Foreskin keratinocyte (primary cell): ENCODE measurements at places on chromosomes 5 and 9. TPM values are rescaled to one million over a fixed set of nuclear protein-coding genes. Genes with fewer than 3 reads are reported as not detected.
A peak's percentile ranks its signal among the peaks of the same experiment; 100 is the strongest.

The PHF24 gene
- polyA plus RNA-seq = 0.04 and 0.06 TPM in 2 replicates

The NRARP gene
- 0.76 and 0.96 TPM in 2 replicates for polyA plus RNA-seq

DNA sequence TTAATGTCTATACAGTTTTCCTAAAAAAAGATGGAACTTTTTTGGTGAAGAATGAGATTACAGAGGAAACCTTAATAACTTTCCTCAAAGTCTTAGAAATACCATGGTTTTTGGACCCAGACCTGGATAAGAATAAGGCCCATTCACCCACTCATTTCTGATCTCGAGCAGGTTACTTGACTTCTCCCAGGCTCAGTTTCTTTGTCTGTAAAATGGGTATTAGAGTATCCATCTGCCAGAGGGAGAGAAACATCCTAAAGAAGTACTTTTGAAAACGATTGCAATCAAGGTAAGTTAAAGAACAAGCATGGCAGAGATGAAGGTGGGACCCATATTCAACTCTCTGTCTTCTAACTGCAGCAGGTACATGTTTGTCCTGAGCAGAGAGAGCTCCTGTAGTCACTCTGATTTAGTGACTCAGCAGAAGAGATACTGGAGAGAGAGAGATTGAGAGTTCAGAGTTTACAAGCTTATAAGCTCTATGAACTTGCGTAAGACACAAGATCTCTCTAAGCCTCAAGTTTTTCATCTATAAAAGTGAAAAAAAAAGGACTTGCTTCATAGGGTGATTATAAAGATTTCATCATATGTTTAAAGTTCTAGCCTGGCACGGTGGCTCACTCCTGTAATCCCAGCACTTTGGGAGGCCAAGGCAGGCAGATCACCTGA is 379.4 kb upstream of the SGCD start:
- no peak for DNase-seq

DNA sequence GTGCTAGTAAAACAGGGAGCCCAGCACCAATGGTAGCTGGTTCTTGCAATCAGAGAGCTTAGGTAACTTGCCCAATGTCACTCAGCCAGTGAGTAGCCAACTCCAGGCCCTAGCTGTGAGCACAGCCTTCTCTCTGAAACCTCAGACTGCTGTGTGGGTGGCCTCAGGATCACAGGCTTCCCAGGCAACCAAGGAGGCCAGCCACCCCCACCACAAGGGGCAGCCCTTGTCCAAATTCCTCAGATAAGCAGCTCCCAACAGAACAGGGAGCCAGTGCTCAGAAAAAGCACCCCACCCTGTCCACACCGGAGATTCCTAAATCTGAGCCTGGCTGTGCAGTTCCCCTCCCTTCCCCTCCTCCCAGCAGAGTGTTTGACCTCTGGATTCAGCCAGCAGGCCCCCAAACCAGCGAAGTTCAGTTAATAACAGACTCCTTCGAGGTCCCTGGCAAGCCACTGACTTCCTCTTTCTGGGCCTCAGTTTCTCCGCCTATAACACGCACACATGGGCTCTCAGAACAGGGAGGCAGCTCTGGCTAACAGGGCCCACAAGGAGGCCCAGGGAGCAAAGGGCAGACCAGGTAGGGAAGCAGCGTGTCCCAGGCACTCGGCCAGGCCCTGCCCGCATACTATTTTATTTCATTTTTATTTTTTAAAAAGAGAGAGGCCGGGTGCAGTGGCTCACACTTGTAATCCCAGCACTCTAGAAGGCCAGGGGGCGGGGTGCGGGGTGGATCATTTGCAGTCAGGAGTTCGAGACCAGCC is 2.7 kb downstream of the EEIG1 start:
- DNase-seq = no peak

The NRG2 gene
- polyA plus RNA-seq = 0.20 and 0.29 TPM in 2 replicates

- DNase-seq = no peak
These were observed 1.7 kb downstream of the TRAF1 start for GRCh38 chr9:120924698-120925534.

DNA sequence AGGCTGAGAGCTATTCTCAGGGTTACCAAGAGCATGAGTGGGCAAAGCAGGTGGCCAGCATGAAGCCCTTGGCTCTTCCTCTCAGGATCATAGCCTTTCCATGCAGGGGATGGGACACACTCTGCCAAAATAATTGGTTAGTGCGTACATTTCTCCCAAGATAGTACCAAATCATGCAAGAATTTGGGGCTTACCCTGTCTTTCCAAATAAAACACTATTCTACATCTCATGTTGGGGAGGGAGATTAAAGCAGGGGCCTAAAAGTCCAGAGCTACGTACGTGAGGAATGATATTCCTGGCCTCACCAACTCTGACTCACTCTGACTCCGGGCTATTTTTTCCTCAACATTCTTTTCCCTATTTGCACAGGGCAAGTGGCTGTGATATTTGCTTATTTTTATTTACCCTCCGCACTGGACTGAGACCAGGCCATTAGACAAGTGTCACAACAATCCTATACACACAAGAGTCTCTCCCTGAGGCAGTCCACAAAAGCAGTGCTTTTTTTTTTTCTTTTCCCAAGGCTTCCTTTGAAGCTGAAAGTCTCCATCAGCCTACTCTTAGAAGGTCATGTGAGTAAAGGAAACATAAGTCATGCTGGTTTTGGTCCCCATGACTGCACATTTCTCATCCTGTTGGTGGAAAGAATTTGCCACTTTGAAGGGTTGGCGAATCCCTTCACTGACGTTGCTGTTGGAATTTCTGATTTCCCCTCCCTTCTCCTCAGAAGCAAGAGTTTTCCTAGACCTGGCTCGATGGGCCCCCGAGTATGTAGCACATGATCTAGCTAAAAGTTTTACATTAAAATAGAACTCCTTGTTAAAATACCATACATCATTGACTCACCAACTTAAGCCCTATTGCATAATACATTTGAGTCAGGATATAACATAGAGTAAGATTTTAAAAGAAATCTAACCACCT is 40.0 kb downstream of the TMEM252 start:
- DNase-seq = peak; percentile 13

The PCDHB7 gene
- not detected in 2 replicates for polyA plus RNA-seq

DNA sequence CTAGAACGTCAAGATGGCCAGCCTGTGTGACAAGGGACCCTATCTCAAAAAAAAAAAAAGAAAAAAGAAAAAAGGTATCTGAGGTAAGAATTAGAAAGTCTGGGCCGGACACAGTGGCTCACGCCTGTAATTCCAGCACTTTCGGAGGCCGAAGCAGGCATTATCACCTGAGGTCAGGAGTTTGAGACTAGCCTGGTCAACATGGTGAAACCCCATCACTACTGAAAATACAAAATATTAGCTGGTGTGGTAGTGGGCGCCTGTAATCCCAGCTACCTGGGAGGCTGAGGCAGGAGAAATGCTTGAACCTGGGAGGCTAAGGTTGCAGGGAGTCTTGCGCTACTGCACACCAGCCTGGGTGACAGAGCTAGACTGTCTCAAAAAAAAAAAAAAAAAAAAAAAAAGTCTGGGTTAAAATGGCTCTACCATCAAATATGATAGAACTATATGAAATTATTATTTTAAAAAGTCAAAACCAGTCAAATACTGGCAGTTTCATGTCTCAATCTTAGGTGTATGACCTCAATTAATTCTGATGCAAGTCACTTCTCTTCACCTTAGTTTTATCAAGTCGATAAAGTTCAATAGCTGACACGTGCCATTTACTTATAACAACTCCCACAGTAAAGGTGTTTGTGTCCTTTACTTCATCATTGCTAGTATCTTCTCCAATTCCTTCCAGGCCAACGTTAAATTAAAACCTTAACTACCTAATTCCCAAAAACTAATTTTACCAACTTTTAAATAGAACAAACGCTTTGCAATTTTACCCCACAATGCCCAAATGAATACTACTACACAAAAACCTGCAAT is 1.1 kb downstream of the RPS23 start:
- DNase-seq = no peak

The SUB1 gene
- 397 and 446 TPM in 2 replicates for polyA plus RNA-seq

DNA sequence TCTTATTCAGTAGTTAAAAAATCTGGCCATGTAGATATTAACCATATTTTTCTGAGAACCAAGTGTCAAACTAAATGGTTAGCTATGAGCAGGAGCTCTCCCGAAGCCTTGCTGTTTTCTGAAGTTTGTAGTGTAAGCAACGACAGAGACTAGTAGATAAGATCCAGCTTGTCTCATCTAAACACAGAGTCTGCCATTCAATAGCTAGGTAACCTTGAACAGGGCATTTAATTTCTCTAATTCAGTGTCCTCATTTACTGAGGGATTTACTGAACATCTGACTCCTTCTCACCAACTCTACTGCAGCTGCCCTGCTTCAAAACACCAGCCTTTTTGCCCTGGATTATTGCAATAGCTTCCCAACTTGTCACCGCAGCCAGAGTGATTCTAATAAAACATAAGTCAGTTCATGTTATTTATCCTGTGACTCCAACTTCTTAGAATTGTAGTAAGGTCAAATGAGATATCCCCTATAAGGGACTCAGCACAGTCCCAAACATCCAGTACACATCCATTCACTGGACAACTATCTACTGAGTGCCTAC is 337.0 kb downstream of the PLK2 start:
- no peak for DNase-seq

DNA sequence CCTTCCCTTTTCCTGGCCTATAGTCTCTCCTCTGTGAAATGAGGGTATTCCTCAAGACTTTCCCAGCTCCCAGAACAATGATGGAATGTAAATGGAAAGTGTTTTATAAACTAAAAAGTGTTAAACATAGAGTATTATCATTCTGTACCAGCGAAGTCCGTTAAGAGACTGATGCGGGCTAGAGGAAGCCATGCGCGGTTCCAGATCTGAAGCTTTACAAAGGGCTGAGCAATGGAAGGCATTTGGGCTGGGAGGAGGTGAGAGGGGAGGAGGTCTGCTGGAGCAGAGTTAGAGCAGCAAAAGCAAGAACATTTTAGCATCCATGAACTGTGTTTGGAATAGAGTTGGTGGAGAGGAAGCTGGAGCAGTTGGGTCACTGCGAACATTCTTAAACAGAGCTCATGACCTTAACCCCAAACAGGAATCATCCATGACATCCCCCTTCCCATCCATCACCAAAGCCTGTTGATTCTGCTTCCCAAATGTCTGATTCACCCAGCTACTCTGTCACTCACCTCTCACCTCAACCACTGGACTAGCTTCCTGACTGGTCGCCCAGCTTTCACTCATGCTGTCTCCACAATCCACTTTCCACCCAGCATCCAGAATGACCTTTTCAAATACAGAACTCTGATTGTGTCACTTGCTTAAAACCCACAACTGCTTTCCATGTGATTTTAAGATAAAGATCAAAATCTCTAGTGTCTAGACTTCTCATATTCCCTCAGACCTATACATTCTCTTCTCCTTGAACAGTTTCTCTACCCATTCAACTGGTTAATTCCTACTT is 37.1 kb downstream of the CDK5RAP2 start:
- no peak for DNase-seq

GRCh38 chr5:82348784-82349425 is 70.8 kb upstream of the RPS23 start:
- DNase-seq = no peak

GRCh38 chr5:14913096-14913495 is 41.5 kb upstream of the ANKH start:
- DNase-seq = no peak

- DNase-seq = peak; percentile 81
These were observed 507.7 kb upstream of the PTGER4 start for GRCh38 chr5:40171971-40172370.

The SLC23A1 gene
- polyA plus RNA-seq = not detected in 2 replicates

- no peak for DNase-seq
These were observed 657 bp downstream of the MTRR start for GRCh38 chr5:7869474-7870136.

- DNase-seq = no peak
These were observed 84.3 kb downstream of the NNT start for GRCh38 chr5:43687275-43687674.

GRCh38 chr5:133753856-133754255 is 141.5 kb upstream of the FSTL4 start:
- peak; percentile 82 for DNase-seq

GRCh38 chr9:99515093-99515492 is 293.0 kb downstream of the SEC61B start:
- DNase-seq = no peak

GRCh38 chr9:104776797-104777196 is 12.9 kb downstream of the NIPSNAP3B start:
- DNase-seq = peak; percentile 18

DNA sequence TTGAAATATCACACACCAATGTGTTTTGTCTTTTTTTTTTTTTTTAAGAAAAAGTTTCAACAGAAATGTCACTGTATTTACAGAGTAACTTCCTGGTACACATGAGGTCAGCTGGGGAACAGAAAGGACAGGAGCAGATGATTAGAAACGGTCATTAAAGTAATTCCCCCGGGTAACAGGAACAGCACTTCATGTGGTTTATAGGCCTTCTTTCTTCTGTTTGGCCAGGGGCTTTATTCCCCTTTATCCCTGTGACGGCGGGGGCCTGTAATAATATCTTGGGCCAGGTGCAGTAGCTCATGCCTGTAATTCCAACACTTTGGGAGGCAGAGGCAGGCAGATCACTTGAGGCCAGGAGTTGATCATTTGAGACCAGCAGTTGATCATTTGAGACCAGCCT is 30.5 kb upstream of the MSH3 start:
- DNase-seq = no peak

GRCh38 chr9:121178676-121179372 is 22.8 kb downstream of the RAB14 start:
- no peak for DNase-seq

- DNase-seq = no peak
These were observed 22.6 kb downstream of the MYMK start for GRCh38 chr9:133502112-133502511.

The SLC1A3 gene
- 5.3 and 8.7 TPM in 2 replicates for polyA plus RNA-seq
